ENCODE measurements at places on chromosomes 1 and 21.

- peak; percentile 32 for DNase-seq
These were observed 84.1 kb downstream of the GPR88 start for GRCh38 chr1:100622037-100622436.

GRCh38 chr1:14585728-14586127 lies 12.8 kb upstream of the KAZN start:
- DNase-seq: no peak

GRCh38 chr1:184056921-184057555 lies 5.5 kb downstream of the TSEN15 start:
- no peak for DNase-seq

DNA sequence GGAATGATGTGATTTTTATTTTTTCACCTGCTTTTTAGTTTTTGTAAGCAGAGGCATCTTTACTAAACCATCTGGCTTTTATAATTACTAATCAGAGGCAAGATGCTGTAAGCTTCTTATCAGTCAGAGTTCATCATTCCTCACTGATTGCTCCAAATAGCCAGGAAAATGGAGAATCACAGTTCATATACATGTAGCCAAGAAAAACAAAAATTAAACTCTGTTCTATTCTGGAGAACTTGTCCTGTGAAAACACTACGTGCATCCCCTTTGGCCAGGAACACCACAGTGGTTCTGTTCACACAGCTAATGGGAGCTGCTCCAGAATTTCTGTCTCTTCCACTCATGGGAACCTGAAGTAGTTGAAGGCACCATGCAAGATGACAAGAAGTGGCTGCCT lies 725.5 kb upstream of the CHRM3 start:
- DNase-seq: no peak

DNA sequence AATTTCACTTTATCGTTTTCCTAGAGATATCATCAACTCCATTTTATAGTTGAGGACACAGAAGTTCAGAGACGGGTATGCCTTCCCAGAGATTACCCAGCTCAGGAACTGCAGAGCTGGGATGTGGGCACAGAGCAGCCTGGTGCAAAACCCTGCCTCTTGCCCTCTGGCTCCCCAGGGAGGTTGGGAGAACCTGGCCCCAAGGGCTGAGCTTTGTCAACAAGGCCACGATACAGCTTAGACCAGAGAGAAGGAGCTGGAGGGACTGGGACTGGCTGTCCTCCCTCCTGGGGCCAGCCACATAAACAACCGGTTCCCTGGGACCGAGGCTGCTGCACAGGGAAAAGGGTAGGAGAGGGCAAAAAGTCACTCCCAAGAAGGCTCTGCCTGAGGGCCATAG lies 3.8 kb downstream of the RIMS3 start:
- no peak for DNase-seq

DNA sequence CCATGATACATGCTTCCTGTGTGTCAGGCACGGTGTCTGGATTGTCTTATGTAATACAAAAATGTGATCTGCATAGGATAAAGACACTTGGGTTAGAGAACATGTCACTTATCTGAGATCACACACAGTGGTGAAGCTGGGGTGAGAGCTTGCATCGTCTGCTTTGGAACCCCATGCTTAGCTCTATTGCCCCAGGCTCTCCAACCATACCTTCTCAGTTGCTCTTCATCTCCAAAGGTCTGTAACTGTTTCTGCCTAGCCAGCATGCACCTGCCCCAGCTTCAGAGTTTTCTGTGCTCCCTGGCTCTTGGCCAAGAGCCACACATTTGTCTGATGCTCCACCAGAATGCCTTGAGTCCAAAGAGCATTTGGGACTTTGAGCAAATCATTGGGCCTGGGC lies 93.9 kb upstream of the COG2 start:
- no peak for DNase-seq

DNA sequence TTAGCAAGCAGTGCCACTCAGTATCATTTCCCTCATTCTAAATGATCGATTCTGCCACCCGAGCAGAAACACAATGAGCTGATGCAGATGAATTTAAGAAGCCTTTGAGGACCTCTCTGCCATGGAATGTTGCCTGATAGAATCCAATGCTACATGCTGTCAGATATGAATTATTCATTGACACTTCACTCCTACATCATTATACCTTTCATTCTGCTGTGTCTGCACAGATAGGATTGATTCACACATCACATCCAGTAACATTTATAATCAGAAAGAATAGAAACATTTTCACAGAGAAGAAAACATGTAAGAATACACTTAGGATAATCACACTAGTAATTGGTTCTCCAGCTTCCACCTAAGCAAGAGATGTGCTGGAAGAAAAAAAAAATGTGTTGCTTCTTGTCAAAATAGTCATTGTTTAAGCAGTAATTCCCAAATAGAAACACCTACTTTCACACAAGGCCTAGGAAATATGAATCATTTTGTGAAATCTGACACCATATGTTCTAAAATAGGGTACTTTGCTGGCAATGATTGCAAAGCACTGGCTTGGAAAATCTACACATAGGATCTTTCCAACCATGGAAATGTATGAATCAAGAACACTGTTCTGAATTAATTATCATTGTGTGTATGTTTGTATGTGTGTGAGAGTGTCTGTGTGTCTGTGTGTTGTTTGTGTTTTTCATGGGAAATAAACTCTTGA lies 110.1 kb downstream of the GRIK1 start:
- no peak for DNase-seq

GRCh38 chr1:101592845-101593244 lies 356.0 kb downstream of the S1PR1 start:
- no peak for DNase-seq

DNA sequence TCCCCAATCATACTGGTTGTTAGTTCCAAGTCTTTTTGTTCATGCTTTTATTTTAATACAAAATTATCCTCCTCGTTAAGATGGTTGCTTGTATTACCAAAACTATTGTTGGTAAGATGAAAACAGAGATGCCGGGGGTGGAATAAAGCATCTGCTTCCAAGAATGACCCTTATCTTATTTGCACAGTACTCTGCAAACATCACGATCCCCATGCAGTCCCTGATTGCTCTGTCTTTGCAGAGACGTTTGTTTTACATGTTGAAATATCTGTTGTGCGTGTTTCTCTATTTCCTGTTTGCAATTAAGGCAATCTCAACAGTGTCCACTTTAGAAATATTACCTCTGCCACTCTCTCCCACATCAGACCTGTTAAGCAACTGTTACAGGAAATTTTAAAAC lies 141.3 kb upstream of the NCAM2 start:
- no peak for DNase-seq

DNA sequence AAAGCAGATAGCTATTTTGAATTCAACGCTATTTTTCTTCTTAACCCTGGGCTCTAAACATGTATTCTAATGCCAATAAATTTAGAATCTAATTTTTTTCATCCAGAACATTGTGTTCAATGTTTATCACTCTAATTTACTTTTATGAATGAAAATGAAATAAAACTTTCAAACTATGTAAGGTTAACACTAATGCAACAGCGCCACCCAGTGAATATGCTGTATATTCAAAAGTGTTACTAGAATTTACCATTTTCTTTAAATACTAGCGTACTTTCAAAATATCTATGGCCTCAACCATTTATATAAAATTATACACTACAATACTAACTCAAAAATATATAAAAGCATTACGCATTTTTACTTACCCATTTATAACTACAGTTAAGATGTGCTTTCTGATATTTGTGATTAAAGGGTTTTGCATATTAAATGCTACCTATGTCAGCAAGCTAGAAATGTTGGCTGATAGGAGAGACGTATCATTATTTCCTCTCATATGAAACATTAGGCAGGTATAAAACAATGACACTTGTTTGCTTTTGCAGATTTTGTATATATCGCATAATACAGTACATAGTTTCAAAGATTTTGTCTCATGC lies 5.9 kb upstream of the NUF2 start:
- DNase-seq: peak; percentile 35

DNA sequence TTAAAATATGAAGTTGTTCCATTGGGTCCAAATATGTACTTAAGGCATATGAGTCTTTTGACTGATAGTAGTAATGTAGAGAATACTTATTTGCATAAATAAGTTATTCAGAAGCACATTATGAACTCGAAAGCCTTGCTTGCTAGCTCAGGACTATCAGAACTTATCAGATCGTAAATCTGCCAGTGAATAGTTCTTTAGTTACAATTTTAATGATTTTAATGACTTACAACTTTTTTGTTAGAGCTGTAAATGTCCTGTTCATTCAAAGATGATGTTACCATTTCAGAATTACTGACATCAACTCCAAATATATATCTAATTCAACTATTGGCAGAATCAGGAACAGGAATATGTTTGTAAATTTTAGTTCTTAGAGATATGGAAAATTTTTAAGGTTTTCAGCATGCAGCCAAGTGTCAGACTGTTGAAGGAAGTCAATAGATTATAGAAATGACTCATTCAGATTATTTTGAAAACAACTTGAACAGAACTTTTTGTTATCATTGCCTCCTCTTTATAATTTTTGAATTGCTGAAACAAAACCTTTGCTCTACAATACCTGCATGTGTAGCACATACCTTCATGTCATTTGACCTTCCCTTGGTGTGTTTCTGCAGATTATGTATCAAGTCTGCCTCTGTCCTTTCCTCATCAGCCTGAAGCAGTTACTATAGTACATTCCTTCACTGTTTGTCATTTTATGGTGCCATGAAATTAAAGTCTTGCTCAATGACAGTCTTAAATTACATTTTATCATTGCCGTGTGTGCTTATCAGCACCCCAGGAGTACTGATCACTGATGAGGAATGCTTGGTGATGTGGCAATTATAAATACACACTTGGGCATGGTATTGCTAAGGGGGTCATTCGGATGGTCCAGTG lies 44.9 kb downstream of the LRRC8D start:
- DNase-seq: no peak

DNA sequence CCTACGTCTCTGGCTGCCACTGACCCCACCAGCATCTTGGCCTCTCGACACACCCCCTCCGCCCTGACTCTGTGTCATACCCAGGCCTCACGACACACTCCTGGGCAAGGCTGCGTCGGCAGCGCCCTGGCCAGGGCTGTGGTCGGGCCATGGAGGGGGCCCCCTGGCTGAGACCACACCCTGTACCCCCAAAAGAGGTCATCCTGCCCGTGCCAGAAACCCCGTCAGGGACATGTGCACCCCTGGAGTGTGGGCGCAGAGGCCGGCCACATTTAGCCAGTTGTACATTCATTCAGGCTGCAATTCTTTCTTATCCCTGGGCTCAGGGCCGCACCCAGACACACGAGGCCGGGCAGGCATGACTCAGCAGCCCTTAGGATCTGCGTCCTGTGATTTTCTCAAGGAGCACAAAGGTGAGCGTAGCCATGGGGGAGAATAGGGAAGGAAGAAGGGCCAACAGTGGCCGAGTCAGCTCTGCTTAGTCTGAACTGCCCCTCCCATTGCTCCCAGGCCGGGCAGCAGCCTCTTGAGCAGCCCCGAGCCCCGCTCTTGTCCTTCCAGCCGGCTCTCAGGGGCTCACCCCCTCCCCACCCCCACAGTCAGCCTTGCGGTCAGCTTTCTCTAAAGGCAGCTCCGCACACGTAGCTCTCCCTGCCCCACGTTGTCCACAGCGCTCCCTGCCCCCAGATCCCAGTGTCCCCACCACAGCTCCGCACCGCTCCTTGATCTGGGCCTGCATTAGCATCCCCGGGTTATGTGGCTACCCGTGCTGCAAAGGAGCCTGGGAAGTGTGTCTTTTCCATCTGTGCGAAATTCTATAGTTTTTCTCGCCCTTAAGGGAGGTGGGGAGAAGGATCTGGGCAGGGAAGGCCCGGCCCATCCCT lies 7.9 kb downstream of the CSTB start:
- DNase-seq: no peak

DNA sequence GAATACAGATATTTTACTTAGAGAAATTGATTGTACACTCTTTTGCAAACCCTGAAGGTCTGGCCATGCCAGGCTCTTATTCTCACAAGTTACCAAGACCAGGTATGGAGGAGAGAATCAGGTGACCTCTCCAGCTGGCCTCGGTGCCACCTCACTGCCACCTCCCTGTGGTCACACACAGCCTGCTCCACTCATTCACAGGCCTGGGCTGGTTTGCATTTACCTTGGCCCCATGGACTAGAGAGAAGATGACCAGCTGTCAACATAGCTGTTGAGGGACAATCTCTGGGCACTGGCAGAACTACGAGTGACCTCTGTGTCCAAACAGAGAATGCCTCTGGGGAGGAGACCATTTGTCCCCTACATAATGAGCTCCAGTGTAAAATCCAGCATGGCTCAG lies 291.2 kb upstream of the RUNX1 start:
- no peak for DNase-seq

DNA sequence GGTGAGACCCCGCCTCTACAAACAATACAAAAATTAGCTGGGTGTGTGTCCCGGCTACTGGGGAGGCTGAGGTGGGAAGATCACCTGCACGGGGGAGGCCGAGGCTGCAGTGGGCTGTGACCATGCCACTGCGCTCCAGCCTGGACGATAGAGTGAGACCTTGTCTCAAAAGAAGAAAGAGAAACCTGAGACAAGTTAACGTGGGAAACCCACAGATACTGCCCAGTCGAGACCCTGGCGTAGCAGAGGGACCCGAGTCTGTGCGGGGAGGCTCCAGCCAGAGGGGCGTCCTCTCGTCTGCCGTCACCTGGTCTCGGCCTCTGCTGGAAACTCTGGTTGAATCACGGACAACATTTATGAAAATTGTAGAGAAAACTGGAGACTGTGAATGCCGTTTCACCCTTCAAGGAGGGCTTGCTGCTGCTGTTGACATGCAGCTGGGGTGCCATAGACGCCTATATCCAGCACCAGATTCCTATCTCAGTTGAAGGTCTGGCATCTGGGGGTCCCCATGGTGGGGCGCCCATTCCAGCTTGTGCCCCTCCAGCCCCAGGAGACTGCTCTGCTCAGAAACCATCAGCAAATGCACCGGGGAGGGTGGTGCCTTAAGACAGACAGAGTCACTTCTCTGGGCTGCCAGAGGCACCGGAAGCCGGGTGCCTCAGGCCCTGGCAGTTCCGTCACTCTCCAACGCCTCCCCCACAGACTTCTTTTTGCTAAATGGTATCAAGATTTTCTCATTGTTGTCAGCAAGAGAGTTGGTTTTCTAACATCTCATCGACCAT lies 13.6 kb upstream of the CDK11B start:
- no peak for DNase-seq

GRCh38 chr21:31117128-31117916 lies 79.0 kb upstream of the KRTAP19-8 start:
- DNase-seq: no peak

GRCh38 chr1:200510228-200510623 lies 100.4 kb upstream of the ZNF281 start:
- DNase-seq: peak; percentile 87

DNA sequence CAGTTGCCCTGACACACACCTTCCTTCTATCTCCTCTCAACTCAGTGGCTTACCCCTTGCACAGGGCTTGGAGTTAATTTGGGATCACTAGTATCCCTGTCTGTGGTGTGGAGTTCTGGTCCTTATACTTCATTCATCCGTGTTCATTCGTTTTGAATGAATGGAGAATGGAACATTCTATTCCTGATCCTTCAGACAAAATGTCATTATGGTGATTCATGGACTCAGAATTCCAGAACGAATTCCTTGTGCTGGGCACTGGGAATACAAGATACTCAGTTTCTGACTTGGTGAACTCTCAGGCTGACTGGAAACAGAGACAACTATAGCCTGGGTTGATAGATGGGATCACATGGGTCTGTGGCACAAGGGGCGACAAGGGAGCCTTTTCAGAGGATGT lies 49.9 kb upstream of the TRABD2B start:
- DNase-seq: no peak

- DNase-seq: no peak
These were observed 105.4 kb downstream of the UBE2U start for GRCh38 chr1:64308866-64309265.

- DNase-seq: no peak
These were observed 101.4 kb downstream of the PBX1 start for GRCh38 chr1:164660412-164660772.

- DNase-seq: no peak
These were observed 43.6 kb downstream of the ARID1A start for GRCh38 chr1:26739329-26739914.

Data from midbrain (tissue), 1 donor.